HCT116 (cell line): ENCODE measurements at places on chromosomes 13 and 19.

DNA sequence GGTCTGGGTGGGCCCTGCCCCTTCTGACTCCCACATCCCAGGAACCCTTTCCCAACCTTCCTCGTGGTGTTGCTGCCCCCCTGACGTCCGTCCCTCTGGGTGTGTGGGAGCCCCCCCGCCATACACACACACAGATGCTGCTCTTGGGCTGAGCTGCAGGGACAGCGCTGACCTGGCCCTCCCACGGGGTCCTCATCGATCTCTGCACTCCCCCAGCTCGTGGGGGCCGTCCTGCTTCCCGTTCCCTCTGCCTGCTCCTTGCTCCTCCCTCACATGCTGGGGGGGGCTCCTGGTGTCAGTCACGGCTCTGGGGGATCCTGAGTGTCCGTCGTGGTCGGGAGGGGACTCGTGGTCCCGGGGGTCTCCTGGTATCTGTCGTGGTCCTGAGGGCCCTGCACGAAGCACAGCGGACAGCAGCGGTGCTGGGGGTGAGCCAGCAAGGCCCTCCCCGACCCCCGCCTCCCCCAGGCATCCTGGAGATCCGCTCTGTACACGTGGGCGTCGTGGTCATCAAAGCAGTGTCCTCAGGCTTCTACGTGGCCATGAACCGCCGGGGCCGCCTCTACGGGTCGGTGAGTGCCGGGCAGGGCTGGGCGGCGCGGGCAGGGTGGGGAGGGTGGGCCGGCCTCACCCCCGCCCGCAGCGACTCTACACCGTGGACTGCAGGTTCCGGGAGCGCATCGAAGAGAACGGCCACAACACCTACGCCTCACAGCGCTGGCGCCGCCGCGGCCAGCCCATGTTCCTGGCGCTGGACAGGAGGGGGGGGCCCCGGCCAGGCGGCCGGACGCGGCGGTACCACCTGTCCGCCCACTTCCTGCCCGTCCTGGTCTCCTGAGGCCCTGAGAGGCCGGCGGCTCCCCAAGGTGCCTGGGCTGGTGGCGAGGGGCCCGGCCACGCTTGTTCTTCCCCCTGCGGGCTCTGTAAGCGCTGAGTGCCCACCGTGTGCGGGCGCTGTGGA lies 3.4 kb downstream of the FGF22 start:
- DNase-seq: no peak

GRCh38 chr19:45400192-45400591 lies 4.7 kb downstream of the PPP1R13L start:
- no peak for DNase-seq

GRCh38 chr19:41445575-41445974 lies 2.6 kb downstream of the ERICH4 start:
- no peak for DNase-seq

DNA sequence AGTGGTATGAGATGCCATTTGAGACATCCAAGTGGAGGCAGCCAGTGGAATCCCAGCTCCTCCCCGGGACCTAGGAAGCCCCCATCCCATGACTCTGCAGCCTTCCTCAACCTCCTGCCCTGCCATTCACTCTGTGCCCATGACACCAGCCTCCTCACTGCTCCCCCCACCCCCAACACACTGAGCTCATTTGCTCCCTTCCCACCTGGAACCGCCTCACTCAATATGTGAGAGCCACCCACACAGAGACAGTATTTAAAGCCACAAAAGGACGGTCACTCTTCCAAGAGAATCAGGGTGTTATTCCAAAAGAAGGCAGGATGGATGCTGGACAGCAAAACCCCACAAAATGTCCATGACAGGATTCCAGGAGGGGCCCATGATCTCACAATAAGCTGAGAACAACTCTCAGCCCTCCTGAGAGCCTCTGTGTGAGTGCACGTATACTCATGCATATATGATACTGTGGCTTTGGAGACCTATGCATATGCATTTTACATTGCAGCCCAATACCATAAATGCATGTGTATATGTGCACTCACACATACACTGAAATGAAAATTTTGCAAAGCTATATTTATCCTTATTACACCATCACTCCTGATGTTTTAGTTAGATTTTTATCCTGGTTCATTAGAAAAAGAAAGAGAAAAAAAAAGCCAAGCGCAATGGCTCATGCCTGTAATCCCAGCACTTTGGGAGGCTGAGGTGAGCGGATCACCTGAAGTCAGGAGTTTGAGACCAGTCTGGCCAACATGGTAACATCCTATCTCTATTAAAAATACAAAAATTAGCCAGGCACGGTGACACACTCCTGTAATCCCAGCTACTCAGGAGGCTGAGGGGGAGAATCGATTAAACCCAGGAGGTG lies 10.8 kb upstream of the RANBP3 start:
- DNase-seq: no peak

GRCh38 chr19:6832412-6832811 lies 55.0 kb upstream of the ADGRE1 start:
- no peak for DNase-seq

- no peak for DNase-seq
These were observed 8.4 kb downstream of the CLASRP start for GRCh38 chr19:45047188-45047797.

- no peak for DNase-seq
These were observed 131.3 kb downstream of the SUCLA2 start for GRCh38 chr13:47869776-47870175.

- no peak for DNase-seq
These were observed 237.7 kb upstream of the DACH1 start for GRCh38 chr13:72104656-72105180.

DNA sequence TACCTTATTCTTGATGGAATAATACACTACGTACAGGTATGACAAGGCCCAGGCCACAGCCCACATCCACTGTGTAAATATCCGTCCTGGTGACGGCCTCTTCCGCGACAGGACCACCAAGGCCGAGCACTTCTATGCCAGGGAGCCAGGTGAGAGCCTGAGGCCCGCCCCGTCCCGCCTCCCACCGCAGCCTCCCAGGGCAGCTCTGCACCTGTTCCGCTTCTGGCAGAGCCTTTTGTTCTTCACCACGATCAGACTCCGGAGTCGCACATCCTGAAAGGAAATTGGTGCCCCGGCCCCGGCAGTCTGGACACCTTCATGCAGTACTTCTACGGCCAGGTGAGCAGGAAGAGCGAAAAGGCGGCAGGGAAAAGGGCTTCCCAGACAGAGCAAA lies 10.6 kb upstream of the ZNF358 start:
- DNase-seq: no peak
